ENCODE measurements at places on chromosomes 11 and 22. TPM values are rescaled to one million over a fixed set of nuclear protein-coding genes. Genes with fewer than 3 reads are reported as not detected.

DNA sequence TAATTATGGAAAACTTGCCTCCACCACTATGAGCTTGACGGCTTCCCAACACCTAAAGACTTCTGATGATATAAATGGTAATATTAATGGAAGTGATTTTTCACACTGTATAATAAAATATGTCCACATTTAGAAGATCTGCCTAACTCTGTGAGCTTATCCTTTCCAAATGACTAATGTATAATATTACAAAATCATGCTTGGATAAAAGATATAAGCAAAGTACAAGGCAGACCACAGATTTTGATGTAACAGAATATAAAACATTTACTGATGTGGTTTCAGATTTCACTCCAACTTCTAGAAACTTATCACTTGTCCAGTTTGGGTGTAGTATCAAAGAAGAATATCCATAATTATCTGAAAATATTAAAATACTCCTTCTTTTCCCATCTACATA lies 36.9 kb downstream of the GALNT18 start:
- no peak for DNase-seq

DNA sequence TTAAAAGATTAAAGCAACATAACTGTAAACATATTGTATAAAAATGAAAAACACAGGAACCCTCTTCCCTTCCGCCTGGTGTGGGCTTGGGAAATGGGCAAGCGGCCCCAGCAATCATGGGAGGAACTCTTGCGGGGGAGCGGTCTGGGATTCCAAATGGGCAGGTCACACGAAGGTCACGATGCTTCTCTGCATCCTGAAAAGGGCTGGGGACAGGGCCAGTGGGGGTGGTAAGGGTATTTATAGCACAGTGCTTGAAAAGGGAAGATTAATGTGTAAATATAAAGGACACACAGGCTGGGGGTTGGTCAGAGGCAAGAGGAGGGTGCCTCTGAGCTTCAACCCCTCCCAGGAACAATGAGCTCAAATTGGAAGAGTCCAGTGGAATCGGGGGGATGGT lies 46.9 kb upstream of the OR4B1 start:
- no peak for DNase-seq

Gene POLD4
- polyA plus RNA-seq: 148 TPM

Gene TMPRSS5
- polyA plus RNA-seq: 0.30 TPM

GRCh38 chr11:104120493-104121137 lies 43.3 kb downstream of the PDGFD start:
- no peak for DNase-seq

DNA sequence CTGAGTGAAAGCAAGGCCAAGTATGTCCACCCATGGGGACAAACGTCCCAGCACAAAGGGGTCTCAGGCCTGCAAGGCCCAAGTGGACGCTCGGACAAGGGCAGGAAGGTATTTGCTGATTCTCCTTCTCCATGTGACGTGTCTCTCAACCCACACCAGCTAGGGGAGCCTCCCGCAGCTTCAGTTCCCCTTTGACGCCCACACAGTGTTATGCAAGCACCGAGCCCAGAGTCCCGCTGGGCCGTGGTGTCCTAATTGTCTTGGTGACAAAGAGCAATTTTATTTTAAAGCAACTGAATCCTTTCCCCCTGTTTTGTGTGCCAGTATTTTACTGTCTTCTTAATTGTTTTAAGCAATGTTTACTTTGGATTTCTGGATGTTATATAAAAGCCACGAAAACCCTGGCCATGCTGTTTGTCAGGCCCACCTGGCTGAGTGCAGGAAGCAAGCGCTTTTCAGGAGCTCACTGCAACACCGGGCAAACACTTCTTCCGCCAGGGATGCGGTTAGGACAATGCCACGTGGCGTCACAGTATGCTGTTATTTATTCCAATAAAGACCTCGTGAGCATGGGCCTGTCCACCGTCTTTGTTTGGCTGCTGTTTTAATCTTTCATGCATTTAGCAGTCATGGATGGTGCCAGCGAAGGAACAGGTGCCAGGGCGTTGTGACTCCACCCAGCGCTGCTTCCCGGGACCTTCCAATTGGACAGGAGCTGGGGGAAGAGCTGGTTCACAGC lies 8.2 kb upstream of the PARVG start:
- DNase-seq: no peak

Gene AIFM3
- 2.3 TPM for polyA plus RNA-seq

Gene ESAM
- 9.1 TPM for polyA plus RNA-seq

DNA sequence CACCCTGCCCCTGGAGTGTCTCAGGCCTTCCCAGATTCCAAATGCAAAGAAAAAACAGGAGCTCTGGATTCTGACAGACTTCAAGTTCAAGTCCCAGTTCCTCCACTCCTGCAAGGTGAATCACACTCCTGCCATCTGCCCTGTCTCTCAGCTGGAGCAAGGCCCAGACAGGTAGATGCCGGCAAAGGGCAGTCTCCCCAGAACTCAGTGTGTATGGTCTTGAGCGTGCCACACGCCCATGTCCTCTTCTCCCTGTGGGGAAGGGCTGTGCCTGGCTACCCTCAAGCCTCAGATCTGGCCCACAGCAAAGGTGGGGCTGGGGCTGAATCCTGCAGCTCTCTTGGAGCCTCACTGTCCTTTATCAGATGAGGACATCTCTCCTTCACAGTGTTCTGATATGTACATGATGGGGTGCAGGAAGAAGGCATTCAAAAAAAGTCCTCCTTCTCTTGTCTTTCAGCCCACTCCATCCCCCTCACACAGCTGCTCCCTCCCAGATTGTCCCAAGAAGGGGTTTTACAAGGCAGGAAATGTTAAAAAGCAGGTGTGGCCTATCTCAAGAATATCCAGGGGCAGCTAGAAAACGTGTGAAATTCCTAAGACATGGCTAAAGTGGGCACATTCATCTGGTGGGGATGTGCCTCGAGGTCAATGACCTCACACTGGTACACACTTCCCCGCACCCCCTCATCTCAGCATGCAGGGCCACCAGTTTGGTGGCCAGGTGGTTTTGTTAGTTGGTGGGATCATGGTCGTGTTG lies 27.7 kb upstream of the ARFGAP3 start:
- no peak for DNase-seq

GRCh38 chr11:109433753-109434256 lies 11.8 kb downstream of the C11orf87 start:
- DNase-seq: no peak

- DNase-seq: no peak
These were observed 18.8 kb upstream of the ST3GAL4 start for GRCh38 chr11:126336671-126337101.

Gene LDLRAD3
- polyA plus RNA-seq: 10.5 TPM

Gene OR52N4
- polyA plus RNA-seq: not detected

DNA sequence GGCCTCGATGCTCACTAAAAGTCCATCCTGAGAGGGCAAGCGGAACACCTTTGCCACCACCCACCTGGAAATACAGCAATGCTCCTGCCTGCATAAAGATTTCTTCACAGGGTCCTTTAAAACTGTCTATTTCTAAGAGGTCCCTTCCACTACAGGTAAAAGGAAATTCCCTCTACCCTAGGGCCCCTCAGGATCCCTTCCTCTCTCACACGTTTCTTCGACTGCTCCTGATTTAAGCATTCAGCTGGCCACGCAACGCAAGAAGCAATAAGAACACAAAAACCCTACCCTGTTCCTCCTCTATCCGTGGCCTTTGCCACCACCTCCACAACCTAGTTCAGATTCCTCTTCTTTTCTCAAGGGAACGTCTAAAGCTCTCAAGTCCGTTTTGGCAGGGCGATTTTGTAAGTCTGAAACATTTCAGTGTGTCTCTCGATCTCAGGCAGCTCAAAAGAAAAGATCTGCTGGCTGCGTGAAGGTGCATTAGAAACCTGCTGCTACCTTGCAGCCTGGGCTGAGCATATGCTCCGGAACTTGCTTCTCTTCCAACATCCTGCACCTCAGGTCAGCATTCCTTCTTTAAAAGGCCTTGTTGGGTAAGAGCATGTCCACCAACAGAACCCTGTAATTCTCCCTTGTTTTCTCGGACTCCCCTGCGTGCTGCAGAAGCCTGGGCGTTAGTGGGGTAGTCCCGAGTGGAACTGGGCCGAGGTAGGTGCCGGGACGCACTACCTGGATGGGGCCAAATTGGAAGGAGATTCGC lies 1.6 kb downstream of the LGR4 start:
- peak; percentile 41 for DNase-seq

- no peak for DNase-seq
These were observed 71.0 kb downstream of the TMPRSS5 start for GRCh38 chr11:113634940-113635575.

DNA sequence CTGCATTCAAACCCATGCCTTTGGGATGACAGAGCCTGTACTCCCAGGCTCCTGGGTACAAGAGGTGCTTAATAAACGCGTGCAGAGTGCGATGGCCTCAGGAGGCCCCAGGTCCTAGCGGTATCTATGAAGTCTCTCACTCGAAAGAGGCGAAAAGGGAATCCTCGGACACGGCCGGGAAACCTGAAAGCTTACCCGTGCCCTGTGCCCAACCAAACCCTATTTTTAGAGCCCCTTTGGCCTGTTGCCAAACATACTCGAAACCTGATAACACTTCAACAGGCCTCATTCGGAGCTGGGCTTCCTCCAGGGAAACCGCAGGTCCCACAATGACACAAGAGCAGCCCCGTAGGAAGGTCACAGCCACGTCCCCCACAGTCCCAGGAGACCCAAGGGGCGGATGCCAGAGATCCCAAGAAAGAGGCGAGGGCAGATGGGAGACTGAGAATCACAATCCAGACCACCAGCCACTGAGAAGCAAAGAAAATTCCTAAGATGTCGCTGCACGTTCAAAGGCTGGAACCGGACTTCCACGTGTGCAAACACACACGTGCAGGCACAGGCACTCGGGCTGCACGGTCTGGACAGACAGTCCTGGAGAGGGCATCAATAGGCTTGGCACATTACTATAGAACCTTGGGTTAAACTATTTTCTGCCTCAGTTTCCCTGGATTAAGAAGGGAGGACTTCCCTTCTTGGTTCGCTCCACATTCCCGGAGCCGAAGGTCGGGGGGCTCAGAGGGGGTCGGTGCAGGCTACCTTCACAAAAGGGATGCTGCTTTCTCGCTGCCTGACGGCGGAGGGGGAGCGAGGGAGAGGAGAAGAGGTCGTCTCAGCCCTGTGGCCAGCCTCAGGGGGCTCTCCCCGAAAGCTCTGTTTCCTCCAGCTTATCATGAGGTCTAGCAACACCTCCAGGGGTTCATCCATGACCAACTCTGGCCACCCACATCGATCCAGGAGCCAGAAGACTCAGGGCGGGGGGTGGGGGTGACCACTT lies 8.2 kb downstream of the PDGFB start:
- no peak for DNase-seq

DNA sequence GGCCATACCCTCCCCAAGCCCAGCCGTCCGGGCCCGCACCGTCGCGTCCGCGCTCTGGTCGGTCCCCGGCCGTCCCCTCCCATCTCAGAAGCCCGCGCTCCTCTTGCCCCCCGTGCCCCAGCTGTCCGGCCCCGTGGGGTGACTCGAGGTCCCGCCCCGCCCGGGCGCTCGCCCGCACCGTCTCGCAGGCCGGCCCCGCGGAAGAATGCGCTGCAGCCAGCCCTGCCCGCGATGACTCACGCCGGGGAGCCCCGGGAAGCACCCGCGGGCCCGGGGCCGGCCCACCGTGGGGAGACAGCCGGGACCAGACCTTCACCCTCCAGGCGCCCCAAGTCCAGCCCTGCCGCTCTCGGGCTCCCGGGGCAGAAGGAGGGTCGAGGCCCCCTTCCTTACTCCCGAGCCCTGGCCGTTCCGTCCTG lies 320 bp upstream of the PHLDA2 start:
- peak; percentile 81 for DNase-seq

DNA sequence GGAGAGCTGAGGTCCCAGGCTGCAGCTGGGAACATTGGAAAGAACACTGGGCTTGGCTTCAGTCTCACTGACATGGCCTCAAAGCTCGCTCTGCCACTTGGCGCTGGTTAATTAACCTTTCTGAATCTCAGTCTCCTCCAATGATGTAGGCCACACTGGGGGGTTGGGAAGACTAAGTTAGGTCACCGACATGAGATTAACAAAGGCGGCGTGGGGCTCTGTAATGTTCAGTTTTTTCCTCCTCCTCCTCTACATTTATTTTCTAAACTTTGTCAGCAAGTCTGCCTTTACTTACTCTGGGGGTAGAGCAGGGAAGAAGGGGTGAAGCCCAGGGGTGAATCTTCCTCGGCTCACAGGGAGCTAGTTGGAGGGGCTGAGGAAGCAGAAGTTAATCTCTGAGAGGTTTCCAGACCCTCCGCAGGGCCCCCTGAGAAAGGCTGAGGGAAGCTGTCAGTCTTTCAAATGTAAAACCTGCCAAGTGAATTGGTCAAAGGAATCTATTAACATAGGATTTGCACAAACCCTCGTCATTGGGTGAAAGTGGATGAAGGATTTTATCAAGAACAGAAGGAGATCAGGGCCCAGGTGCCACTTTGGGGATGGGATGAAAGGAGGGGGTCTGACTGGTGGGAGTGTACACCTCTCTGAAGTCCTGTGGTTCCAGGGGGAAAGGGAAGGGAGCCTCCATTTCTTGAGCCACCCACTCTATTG lies 32.1 kb upstream of the TENM4 start:
- DNase-seq: no peak

DNA sequence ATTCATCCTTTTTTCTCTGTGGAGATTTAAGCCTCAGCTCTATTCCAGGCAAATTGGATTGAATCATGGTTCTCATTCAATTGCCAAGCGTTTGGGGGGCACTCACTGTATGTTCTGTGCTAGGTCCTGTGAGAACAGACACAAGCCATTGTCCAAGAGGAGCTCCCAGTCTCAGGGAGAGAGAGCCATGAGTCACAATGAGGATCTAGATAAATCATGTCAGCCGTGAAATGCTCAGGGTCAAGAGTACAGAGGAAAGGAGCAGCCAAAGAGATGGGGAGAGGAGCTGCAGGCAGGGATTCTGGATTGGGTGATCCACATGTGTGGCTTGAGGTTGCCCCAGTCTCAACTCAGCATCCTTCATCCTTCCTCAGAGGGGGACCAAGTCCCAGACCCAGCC lies 93.6 kb downstream of the FEZ1 start:
- no peak for DNase-seq

Gene ART1
- polyA plus RNA-seq: not detected

- no peak for DNase-seq
These were observed 133.6 kb upstream of the C11orf58 start for GRCh38 chr11:16604794-16605388.

- no peak for DNase-seq
These were observed 33.7 kb upstream of the CD5 start for GRCh38 chr11:61068581-61068980.

Gene PGR
- not detected for polyA plus RNA-seq

GRCh38 chr11:134819041-134819440 lies 407.0 kb upstream of the B3GAT1 start:
- DNase-seq: no peak

DNA sequence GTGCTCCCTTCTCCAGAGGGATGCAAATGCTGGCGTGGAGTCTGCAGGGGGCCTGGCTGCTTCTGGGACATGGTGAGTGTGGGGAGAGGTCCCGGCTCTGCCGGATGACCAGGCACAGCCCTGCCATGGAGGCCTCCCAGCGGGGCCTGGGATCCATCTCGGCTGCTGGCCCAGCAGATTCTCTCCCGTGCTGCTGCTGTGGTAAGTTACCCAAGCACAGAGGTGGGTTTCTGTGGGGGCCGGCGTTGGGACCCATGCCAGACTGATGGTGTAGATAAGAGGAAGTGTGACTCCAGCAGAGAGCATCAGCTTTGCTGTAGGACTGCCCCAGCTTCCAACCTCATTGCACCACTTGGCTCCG lies 147.5 kb upstream of the B3GAT1 start:
- DNase-seq: no peak
